Amygdala (tissue), 56 donors: ENCODE measurements at places on chromosomes 1 and 21.

DNA sequence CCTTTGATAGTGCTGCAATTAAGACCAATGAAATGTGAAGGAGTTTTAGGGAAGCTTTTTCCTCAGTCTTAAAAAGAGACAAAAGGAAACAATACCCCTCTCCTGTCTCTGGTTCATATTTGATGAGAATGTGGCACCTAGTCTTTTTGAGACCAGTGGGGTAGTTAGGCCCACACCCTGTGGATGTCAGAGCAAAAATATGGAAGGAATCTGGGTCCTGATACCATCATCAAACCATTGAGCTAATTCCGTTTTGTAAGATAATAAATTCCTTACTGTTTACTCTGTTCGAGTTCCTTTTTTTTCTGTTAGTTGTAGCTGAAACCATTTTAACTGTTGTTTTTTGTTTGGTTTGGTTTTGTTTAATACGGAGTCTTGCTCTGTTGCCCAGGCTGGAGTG is 33.3 kb downstream of the PTPRC start:
- no peak for DNase-seq

DNA sequence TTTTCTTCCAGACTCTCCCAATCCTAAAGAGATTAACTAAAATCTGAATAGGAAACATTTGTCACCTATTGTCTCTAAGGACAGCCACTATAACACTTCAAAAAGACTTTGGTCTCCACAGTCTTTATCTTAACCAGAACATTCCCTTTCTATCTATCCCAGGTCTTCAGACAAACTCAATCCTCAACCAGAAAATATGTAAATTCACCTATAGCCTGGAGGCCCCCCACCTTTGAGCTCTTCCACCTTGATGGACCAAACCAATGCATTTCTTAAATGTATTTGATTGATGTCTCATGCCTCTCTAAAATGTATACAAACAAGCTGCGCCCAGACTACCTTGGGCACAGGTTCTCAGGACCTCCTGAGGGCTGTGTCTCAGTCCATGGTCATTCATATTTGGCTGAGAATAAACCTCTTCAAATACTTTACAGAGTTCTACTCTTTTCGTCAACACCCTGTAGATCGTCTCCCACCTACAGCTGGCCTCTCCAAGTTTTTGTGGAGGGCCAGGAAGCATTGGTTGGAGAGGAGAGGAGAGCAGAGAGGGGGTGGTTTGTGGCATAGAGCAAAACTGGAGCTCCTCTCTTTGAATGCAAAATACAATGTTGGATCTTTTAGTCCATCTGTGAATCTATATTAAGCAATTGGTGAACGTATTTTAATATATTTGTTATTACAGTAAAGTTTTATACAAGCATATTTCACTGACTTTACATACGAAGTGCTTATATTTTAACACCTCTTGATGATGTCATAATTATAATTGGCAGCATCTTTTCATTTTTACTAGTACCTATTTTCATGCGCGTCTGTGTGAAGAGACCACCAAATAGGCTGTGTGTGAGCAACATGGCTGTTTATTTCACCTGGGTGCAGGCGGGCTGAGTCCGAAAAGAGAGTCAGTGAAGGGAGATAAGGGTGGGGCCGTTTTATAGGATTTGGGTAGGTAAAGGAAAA is 230.7 kb upstream of the DUSP10 start:
- DNase-seq = no peak

GRCh38 chr1:72830606-72831390 is 548.5 kb upstream of the NEGR1 start:
- DNase-seq = no peak

- DNase-seq = no peak
These were observed 148.3 kb downstream of the PEX14 start for GRCh38 chr1:10622910-10623685.

- no peak for DNase-seq
These were observed 1186.6 kb downstream of the MRPL39 start for GRCh38 chr21:24420689-24421088.

- DNase-seq = no peak
These were observed 181.7 kb downstream of the ROR1 start for GRCh38 chr1:63955370-63956145.

- no peak for DNase-seq
These were observed 397.3 kb downstream of the RPS6KC1 start for GRCh38 chr1:213448360-213448759.

DNA sequence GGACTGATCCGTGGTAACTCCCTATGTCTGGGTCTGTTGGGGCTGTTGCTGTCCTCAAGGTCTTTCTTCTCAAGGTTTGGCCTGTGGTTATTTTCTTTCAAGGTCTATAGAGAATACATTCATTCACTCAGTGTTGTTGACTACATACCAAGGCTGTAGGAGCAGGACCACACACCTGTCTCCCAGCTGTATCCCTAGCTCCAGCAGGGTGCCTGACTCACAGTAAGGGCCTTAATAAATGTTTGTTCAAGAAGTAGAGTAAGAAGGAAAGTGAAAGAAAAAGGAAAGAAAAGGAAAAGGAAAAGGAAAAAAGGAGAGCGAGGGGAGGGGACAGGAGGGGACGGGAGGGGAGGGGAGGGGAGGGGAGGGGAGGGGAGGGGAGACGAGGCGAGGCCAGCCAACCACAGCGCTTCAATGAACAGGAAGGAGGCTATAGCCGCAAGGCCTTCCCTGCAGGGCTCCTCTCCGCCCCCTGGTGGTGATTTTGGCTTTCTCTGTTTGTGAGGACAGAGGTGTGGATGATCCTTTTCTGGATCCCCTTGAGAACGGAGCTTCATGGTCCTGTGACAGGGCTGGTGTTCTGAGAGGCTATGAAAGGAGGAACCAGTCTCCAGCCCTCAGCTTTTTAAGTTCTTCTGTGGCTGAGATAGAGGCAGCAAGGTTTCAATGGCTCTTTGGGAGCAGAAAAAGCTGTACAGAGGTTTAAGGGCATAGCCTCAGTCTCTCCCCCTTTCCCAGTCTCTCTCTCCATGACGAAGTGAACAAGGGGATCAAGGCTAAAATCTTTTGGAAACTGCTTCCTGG is 30.6 kb upstream of the LCE5A start:
- DNase-seq = no peak

- DNase-seq = no peak
These were observed 4.3 kb downstream of the RNF2 start for GRCh38 chr1:185049670-185050069.

DNA sequence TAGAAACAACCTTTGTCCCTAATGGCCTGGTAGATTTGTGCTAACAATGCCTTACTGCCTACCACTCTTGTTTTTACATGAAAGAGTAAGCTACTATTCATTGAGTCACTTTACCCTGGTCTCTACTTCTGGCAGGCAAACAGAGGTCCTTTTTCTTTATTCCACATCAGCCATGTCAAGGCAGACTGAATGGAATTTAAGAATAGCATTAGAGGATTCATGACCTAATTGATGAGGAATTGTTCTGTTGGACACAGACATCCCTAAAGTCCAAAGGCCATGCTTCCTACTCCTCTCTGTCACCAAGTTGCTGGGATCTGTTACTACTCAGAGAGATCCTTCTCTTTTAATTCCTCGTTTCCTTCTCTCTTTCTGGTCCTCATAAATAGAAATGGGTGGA is 229.1 kb upstream of the ZP4 start:
- no peak for DNase-seq

- DNase-seq = no peak
These were observed 248.6 kb downstream of the DNM3 start for GRCh38 chr1:172089768-172090510.

DNA sequence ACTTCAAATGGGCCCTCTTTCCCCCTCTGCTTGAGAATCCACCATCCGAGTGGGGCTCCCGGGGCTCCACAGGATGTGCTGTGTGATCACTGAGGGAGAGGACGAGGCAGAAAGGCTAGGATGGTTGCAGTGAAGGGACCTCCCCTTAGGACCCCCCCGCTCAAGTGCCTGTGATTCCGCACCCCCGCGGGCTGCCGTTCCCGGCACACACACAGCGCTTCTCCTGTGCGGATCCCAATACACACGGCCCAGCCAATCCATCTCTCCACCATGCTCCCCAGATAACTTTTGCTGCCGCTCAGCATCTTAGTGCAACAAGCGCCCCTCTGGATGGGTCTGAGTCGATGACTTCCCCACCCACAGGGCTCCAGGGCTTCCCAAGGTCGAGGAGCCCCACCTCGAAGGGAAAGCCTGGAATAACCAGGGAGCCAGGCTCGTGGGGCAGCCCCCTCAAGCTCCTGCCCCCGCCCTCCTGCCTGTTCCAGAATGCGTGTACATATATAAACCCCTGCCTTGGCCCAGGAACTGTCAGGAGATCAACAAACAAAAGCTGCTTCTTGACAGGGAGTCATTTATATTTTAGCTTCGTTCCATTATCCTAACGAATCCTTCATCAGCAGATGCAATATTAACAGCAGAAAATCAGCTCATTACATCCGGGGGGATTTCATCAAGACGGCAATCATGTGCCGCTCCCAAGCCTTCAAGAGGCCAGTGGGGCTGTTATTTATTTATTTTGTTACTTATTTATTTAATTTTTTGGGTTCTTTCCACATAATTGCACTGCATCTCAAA is 83.7 kb downstream of the CASZ1 start:
- no peak for DNase-seq

- DNase-seq = no peak
These were observed 19.8 kb downstream of the PLA2G2E start for GRCh38 chr1:19903621-19904020.

DNA sequence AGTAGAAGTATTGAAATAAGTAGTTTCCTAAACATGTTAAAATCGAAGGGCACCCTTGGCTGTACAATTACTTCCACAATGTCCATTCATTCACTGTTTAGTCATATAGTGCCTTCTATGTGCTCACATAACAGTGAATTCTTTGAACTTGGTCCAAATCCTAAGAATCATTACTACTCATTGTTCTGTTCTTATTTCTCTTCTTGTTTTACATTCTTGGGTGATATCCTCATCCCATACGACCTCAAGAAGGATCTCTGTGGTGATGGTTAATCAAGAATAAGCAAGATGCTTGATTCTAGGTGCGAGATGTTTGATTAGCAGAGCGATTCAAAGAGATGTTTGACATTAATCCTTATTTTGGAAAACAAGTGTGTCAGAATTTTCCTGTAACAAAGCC is 667.4 kb upstream of the ZP4 start:
- DNase-seq = no peak

DNA sequence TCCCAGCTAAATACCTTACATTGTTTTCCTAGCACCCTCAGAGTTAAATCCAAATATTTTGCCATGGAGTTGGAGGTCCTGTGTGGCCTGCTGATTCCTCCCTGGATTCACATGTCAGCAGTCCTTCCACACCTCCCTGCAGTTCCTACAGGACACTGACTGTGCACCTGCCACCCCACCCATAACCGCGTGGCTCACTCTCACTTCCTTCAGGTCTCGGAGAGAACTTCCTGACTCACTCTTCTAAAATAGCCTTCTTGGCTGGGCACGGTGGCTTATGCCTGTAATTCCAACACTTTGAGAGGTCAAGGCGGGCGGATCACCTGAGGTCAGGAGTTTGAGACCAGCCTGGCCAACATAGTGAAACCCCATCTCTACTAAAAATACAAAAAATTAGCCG is 8.4 kb upstream of the CAMTA1 start:
- no peak for DNase-seq

GRCh38 chr1:118303064-118303463 is 118.0 kb upstream of the SPAG17 start:
- DNase-seq = no peak

DNA sequence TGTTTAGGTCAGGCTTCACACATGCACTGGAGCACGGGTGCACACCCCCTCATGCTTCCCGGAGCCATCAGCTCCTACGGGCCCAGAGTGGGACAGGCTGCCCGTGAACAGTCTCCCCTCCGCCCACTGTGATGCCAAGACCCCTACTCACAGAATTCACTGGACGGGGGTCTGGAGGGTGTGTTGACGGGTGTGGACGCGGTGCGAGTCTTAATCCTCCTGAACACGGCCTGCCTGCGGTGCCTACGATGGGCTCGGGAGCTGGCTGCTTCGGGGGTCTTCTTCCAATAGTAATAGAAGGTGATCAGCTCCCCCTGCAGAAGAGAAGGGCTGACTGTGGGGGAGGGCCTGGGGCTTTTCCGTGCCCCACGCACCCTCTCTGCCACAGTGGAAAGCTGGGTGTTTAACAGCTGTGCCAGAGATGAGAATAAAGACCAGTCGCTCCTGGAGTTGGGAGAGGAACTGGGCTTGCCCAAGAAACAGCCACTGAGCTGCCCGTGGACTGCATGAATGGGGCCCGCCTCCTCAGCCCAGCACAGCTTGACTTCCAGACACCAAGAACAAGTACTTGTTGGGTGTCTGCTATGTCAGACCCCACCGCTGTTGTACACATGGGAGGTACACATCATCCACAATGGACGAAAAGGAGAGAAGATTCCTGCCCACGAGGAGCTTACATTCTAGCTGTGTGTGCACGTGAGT is 47.9 kb downstream of the SLC45A1 start:
- DNase-seq = no peak

DNA sequence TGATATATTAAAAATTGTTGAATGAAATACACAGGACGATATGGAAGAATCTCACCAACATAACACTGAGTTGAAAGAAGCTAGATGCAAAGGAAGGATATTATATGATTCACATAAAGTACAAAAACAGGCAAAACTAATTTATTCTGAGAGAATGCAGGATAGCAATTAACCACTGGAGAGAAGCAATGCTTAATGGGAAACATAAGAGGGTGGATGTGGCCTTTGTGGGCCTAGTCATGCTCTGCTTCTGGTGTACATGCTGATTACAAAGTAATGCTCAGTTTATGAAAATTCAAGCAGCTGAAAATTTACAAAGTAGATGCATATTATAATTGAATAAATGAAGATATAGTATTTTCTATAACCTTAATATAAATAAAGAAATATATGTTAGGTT is 326.4 kb upstream of the ADAMTS5 start:
- DNase-seq = no peak

DNA sequence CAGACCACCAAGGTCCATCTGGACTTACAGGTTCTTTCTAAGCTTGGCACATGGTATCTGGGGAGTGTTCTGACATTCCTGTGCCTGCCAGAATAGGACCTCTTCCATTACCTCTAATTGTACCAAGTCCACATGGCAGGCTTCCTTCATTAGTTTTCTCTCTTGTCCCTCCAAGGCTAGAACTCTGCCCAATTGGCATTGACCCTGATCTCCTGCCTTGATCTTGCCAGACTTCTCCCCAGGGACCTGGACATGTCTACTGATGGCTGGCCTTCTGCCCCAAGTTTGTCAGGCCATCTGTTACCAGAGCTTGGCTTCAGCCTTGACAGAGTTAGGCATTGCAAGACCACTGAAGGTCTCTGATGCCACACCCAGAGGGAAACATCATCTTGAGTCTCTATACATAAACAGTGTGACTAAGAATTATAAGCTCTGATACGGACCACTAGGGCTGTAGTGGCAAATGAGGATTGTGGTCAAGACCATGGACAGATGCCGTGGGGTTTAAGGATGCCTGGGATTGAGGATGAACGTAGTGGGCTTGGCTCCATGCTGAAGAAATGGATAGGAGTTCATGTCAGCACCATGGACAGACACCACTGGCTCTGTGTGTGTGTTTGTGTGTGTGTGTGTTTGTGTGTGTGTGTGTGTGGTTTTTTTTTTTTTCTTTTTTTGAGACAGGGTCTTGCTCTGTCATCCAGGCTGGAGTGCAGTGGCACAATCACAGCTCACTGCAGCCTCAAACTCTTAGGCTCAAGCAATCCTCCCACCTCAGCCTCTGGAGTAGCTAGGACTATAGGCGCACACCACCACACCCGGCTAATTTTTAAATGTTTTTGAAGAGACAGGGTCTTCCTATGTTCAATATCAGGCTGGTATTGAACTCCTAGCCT is 19.5 kb upstream of the PSMB2 start:
- no peak for DNase-seq
